ENCODE measurements at places on chromosomes 3 and 15.

DNA sequence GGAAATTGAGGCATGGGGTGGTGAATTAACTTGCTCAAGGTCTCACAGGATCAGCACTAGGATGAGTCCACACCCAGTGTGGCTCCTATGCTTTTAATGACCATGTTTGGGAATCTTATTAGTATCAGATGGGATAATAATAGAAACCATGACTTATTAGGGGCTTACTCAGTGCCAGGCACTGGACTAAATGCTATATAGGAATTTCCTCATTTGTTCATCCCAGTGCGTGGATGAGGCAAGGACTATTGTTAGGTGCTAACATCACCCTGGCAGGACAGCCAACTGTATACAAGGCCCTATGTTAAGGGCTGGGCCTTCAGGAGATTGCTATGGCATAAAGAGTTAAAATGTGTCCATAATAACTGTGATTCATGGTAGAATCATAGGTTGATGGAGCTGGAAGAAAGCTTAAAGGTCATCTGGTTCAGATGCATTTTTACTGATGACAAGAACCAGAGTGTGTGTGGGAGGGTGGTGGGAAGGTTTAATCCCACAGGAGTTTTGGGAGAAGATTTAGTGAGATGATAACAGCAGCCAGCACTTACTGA lies 4.7 kb upstream of the FEM1B start:
- DNase-seq: no peak

DNA sequence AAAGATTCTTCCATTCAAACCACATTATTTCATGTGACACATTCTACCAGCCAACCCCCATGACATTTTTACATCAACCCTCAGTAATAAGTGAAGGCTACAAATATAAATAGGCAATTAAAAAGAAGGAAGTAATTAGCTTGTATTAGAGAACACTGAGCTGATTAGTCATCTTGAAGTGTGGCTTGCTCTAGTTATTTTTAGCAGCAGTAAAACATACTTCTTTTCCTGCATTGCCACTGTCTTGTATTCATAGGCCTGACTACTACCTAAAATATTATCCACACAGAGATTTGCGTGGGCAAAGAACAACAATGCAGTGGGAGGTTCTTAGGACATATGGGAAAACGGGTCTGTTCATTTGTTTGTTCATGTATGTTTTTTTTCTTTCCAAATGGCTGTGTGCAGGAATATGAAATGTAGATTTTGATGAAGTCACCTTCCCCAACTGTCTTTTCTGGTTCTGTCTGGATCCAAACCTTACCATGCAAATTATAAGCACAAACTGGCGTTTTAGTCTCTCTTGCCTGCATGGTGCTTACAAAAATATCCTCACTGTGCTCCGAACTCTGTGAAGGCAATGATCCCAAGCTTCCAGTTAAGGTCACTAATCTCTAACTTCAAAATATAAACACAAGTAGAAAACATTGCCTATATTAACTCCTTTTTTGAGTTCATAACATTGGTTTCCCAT lies 31.5 kb upstream of the TM4SF4 start:
- DNase-seq: peak; percentile 68

DNA sequence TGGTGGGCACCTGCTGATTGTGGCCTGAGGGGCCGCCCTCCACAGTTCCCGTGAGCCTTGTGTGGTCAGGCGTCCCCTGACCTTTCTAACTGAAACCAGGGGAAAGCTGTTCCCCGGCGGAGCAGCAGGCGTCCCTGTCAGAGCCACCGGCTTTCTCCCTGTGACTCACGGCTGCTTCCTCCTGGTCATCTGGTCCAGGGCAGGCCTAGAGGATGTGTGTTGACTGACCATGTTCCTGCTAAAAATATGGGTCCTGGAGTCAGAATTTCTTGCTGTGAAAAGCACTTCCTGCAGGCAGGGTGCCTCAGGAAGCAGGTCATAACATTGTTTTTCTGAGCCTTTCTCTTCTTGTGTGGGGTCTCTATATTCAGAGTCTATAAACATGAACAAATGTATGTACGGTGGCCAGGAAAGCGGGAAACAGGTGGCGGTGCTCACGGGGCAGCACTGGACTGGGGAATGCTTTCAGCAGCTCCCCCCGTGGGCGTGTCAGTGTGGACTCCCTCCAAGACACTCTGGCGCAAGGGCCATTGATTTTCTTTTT lies 38.4 kb upstream of the CGNL1 start:
- DNase-seq: no peak

DNA sequence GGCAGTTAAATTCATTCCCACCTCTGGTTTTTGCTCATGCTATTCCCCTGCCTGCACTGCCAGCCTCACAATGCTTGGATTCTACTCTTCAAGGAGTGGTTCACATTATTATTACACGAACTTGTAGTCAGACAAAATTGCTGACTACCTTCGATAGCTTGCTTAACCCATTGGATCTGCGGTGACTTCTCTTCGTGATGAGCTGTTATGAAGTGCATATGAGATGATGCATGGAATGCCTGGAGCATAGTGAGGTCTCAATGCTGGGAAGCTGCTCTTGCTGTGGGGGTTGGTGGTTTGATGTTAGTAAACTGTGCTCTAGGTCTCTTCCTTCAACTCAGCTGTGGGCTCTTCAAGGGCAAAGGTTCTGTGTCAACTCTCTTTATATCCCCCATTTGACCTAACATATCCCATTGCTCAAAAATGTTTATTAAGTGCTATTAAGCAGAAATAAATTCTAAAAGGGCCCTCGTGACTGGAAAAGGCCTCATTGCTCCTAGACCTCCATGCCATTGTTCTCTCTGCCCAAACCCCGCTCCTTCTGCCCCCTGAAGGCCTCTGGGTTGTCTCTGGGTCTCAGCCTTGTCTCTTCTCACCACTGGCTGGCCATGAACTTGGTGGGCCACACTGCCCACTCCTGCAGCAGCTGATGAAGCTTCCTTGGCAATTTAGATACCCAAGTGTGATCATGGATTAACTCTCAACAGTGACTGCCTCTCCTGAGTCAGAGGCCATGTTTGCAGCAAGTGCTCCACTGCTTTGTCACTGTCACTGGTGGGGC lies 4.5 kb upstream of the SLCO2A1 start:
- no peak for DNase-seq

DNA sequence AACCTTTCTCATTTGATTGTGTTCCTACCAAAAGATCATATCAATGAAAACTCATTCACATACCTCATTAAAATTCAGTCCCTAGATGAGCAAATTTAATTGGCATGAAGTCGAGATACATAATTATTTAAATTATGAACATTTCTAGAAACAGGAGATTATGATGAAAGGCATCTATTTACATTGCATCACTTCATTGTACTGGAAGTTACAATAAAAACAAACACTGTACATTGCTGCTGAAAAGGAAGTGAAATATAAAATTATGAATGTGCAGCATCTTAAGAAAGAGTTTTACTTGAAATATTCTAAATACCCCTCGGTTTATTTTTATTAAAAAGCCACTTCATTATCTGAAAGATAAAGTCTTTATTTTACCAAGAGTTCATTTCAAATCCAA lies 163.4 kb upstream of the ZNF385D start:
- DNase-seq: no peak

All from AML-193 (cell line).